ENCODE measurements at places on chromosomes 3 and 15.

DNA sequence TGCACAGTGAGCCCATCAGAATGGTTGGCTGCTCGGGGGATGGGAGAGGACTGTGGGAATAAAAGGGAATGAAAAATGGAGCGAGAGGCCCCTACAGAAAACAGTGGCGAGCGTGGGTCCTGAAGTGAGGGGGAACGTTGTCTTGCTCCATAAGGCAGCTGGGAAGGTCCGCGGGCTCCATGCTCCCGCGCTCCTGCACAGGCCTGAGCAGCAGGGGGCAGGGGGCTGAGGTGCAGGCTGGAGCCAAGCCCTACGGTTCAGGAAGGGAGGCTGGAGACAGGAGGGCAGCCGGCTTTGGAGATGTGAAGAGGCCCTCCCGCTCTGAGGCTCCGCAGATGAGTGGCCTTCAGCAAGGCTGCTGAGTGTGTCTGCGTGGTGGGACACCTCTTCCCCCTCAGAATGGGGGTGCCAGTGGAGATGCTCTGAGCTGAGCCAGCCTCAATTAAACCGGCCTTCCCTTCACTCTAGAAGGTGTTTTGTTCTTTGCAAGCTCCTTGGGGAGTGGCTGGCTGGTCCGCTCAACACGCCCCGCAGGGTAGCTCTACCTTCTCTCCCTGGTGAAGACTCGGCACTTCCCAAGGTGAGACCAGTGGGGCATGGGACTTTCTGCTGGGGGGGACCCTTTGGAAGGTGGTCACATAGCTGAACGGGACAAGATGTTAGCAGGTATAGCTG is 208.0 kb downstream of the XXYLT1 start:
- no peaks in the 10 kb centered on the region for H3K36me3 ChIP-seq
- no peak overlapping the region for H3K4me3 ChIP-seq
- H3K27me3 ChIP-seq = no peaks in the 10 kb centered on the region

- no peak overlapping the region for H3K4me3 ChIP-seq
- DNase-seq = no peak
- H3K27ac ChIP-seq = no peak overlapping the region
- H3K36me3 ChIP-seq = no peaks in the 10 kb centered on the region
- H3K27me3 ChIP-seq = no peaks in the 10 kb centered on the region
Observed at GRCh38 chr15:66921319-66921915, 144.0 kb upstream of the SMAD3 start.

DNA sequence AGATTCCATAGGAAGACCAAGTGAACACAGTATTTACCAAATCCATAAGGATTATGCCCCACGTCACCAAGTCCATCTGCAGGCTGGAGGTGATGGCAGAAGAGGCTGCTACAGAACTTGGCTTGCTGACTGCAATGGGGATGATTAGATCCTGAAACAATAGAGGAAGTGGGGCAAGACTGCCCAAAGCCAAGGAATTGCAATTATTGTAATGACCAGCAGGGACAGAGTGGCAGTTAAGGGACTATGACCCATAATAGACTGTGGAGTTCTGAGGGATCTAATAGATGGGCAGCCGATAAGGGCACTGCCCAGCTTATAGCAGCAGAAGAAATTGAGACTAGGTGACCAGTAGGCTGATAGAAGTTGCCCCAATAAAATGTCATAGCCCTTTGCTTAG is 108.4 kb downstream of the MINAR1 start:
- no peaks in the 10 kb centered on the region for H3K27me3 ChIP-seq
- H3K36me3 ChIP-seq = no peaks in the 10 kb centered on the region
- H3K4me1 ChIP-seq = no peaks in the 10 kb centered on the region
- H3K27ac ChIP-seq = no peak overlapping the region

DNA sequence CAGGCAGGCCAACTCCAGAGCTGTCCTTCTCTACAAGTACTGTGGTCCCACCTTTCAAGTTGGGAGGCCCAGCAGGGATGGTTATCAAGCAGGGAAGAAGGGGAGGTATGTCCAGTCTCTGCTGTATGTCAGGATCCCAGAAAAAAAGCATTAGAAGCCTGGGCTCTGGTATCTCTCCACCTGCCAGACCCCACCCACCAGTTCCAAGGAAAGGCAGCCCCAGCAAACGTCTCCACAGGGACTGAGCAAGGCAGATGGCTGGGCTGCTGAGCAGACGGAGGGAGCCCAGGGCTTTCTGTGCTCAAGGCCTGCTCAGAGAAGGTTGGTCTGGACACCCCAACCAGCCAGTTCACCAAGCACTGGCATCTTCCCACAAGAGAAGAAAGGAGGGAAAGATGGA is 287.8 kb downstream of the XXYLT1 start:
- H3K4me1 ChIP-seq = no peaks in the 10 kb centered on the region
- no peaks in the 10 kb centered on the region for H3K36me3 ChIP-seq
- no peak overlapping the region for H3K4me3 ChIP-seq
- H3K27me3 ChIP-seq = no peaks in the 10 kb centered on the region
- no peak for DNase-seq

DNA sequence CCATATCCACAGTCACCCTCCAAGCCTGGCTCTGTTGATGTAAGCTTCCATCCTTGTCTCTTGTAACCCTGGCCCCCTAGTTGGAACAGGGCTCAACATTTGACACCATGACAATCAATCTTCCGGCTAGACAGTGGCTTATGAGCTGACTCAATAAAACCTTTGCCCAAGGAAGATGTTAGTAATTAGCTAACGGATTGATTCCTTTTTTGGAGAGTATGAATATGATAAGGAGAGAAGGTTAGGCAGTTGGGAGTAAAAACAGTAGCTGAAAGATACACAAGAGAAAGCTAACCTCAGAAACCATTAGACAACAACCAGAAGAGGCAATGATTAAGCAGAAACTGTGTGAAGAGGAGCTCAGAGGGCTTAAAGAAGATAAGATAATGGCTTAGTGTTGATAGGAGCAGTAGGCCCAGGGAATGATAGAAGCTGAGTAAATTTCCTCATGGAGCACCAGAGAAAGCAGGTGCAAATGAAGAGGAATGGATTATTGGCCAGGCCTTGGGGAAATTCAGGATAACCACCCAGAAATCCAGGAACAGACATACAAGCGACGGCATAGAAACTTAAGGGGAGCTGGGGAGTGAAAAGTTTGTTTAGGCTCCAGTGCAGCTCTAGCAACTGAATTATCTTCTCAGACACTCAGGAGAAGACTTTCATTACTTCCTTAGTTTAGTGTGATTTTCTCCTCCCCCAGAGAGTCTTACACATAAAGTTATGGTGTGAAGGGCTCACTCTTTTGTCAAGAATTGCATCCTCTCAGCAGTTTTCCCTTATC is 7.8 kb upstream of the RFX7 start:
- H3K4me3 ChIP-seq = no peak overlapping the region
- H3K4me1 ChIP-seq = peaks cover 2% of the 10 kb centered on the region
- H3K36me3 ChIP-seq = no peaks in the 10 kb centered on the region
- no peak overlapping the region for H3K27ac ChIP-seq
- peak; percentile 81 for DNase-seq

- no peaks in the 10 kb centered on the region for H3K36me3 ChIP-seq
- no peak overlapping the region for H3K27ac ChIP-seq
- H3K4me1 ChIP-seq = peaks cover 1% of the 10 kb centered on the region
- no peak overlapping the region for H3K4me3 ChIP-seq
- no peaks in the 10 kb centered on the region for H3K27me3 ChIP-seq
- DNase-seq = no peak
Observed at GRCh38 chr3:155753038-155753639, 8.3 kb upstream of the PLCH1 start.

DNA sequence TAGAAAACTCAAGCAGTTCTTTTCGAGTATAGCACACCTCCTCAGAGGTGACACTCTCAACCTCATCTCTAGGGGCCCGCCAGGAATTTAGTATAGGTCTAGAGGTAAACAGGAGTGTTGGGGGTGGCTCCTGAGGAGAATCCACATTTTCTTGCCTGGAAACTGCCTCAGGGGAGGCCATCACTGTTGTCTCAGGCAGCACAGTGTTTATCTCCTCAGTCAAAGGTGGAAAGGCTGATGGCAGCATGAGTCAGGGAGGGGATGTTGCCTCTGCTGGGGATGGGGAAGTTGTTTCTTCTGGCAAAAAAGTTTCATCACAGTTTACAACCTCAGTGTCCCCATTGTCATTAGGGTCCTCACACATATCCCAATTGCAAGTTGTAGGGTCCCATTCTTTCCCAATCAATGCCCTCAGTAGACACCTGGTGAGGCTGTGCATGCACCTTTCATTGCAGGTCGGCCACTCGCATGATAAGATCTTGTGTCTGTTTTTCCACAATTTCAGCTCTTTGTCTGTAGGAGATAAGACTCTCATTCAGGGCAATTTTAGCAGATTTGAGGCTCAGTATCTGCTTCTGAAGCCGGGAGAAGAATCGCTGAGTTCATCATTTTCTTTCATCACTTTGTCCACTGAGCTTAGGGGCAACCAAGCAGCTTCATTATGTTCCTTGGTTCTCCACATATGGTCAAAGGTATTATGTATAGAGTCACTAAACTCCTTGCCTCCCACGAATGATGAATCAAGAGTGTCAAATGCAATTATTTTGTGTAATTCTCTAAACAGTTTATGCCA is 25.8 kb downstream of the NAALADL2 start:
- no peaks in the 10 kb centered on the region for H3K36me3 ChIP-seq
- no peak overlapping the region for H3K27ac ChIP-seq
- H3K4me1 ChIP-seq = no peaks in the 10 kb centered on the region
- H3K4me3 ChIP-seq = no peak overlapping the region
- no peaks in the 10 kb centered on the region for H3K27me3 ChIP-seq

- no peak overlapping the region for H3K4me3 ChIP-seq
- H3K36me3 ChIP-seq = no peaks in the 10 kb centered on the region
- no peaks in the 10 kb centered on the region for H3K4me1 ChIP-seq
- H3K27ac ChIP-seq = no peak overlapping the region
- DNase-seq = no peak
- no peaks in the 10 kb centered on the region for H3K27me3 ChIP-seq
Observed at GRCh38 chr3:30952786-30953185, 58.3 kb upstream of the GADL1 start.

DNA sequence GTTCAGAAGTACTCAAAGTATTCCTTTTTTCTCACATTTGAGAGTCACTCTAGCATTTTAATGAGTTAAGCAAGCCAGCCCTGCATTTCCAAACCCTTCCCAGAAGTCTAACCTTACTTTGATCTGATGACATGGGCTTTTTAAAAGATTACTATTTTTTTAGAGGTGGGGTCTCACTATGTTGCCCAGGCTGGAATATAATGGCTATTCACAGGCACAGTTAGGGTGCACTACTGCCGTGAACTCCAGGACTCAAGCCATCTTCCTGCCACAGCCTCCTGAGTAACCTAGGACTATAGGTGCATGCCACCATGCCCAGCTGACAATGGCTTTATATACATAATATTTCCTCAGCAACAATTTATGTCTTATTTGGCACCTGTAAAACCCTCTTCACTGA is 64.1 kb upstream of the GOLGA6B start:
- no peaks in the 10 kb centered on the region for H3K27me3 ChIP-seq
- DNase-seq = no peak
- H3K4me3 ChIP-seq = no peak overlapping the region
- no peak overlapping the region for H3K27ac ChIP-seq
- H3K36me3 ChIP-seq = no peaks in the 10 kb centered on the region

DNA sequence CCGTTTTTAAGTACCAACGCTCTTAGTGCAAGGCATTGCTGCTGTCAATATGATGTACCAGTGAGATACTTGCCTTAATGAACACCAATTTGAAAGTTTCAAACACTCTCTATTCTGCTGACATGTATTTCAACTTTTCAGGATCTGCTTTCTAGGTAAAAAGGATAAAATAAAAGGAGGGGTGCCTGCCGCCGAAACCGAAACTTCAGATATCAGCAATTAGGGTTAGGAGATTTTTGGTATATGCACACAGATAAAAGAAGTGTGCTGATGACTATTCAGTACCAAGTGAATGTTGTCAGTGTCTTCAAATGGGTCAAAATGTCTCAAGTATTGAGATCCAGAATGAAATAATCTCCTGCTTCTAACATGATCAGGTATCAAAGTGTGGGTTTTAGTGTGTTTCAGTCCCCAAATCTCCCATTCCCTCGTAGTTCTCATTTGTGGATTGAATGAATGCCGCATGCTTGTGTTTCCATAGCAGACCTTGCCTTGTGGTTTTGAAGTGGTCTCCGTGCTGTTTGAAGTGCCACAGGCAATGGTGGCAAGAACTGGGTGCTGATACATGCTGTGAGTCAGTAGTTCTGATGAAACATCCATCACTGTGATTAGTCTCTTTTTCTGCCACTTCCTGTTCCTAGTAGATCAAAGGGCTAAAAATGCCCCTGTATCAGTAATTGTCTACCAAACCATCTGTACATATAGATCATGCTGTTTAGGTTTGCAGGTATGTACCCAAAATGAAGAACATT is 22.5 kb downstream of the CHST14 start:
- no peaks in the 10 kb centered on the region for H3K36me3 ChIP-seq
- H3K27ac ChIP-seq = no peak overlapping the region
- H3K27me3 ChIP-seq = no peaks in the 10 kb centered on the region

DNA sequence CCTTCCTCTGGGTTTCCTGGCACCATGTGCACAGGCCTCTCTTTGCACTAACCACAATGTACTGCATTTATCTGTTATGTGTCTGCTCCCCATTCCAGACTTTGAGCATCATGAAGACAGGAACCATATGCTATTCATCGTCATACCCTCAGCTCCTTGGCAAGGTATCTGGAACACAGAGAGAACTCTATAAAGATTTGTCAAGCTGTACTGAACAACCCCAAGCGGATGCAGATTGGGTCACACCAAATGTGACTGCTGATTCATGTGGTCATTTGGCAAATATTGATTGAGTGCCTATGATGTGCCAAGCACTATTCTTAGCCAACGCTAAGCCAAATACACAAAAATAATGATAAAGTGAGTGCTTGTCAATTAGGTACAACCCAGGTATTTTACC is 7.5 kb upstream of the MEGF11 start:
- peaks cover 4% of the 10 kb centered on the region for H3K27me3 ChIP-seq
- H3K4me3 ChIP-seq = no peak overlapping the region
- H3K27ac ChIP-seq = no peak overlapping the region
- no peaks in the 10 kb centered on the region for H3K4me1 ChIP-seq

- no peak overlapping the region for H3K4me3 ChIP-seq
- DNase-seq = no peak
- no peaks in the 10 kb centered on the region for H3K36me3 ChIP-seq
- peaks cover 2% of the 10 kb centered on the region for H3K4me1 ChIP-seq
- H3K27me3 ChIP-seq = no peaks in the 10 kb centered on the region
Observed at GRCh38 chr3:62046326-62046725, 327.0 kb downstream of the FEZF2 start.

DNA sequence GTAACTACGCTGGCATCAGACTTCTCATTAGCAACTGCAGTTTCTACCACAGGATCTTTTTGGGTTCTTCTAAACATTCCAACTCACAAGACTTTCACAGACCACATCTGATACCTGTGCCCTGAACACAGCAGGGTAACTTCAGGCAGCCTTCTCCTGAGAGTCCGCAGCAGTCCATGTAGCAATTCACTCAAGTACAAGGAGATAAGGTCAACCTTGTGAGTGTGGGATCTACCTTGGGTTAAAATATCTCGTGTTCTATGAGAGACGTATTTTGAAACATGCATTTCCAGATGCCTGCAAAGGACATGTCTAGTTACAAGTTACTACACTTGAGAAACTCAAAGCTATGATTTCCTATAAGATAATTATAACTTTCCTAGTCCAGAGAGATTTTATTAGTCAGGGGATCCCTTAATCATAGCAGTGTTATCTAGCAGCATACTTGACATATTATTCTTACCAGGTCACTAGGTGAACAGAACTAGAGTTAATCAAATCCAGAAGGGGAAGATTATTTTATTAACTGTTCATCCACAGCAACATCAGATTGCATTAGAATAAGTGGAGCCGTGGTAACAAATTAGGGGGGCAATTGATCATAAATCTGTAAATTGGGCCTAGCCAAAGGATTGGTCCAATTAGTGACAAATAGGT is 66.4 kb downstream of the ASTE1 start:
- no peaks in the 10 kb centered on the region for H3K4me1 ChIP-seq
- H3K27me3 ChIP-seq = no peaks in the 10 kb centered on the region
- H3K36me3 ChIP-seq = no peaks in the 10 kb centered on the region
- no peak overlapping the region for H3K4me3 ChIP-seq
